ENCODE measurements at places on chromosomes 13 and 19. TPM values are rescaled to one million over a fixed set of nuclear protein-coding genes. Genes with fewer than 3 reads are reported as not detected.

- no peak for DNase-seq
Observed at GRCh38 chr19:645912-646778, 6.5 kb downstream of the FGF22 start.

The TUBGCP3 gene
- total RNA-seq, result 22.4 TPM

DNA sequence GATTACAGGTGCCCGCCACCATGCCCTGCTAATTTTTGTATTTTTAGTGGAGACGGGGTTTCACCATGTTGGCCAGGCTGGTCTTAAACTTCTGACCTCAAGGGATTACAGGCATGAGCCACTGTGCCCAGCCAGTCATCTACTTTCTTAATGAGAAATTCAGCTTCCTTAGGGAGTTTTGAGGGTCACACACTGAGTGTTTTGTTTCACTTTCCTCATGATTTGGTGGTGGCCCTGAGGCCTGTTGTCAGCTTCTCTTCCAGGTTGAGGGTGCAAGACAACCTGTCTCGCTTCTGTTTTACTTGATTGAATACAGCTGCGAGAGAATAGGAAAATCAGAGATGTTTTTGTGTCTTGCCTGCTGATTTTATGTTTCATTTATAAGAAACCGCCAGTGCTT is 9.9 kb downstream of the FRY start:
- no peak for DNase-seq

GRCh38 chr19:51359294-51359693 is 6.9 kb downstream of the ETFB start:
- DNase-seq, result no peak

GRCh38 chr19:47376589-47377144 is 27.6 kb downstream of the DHX34 start:
- DNase-seq, result no peak

DNA sequence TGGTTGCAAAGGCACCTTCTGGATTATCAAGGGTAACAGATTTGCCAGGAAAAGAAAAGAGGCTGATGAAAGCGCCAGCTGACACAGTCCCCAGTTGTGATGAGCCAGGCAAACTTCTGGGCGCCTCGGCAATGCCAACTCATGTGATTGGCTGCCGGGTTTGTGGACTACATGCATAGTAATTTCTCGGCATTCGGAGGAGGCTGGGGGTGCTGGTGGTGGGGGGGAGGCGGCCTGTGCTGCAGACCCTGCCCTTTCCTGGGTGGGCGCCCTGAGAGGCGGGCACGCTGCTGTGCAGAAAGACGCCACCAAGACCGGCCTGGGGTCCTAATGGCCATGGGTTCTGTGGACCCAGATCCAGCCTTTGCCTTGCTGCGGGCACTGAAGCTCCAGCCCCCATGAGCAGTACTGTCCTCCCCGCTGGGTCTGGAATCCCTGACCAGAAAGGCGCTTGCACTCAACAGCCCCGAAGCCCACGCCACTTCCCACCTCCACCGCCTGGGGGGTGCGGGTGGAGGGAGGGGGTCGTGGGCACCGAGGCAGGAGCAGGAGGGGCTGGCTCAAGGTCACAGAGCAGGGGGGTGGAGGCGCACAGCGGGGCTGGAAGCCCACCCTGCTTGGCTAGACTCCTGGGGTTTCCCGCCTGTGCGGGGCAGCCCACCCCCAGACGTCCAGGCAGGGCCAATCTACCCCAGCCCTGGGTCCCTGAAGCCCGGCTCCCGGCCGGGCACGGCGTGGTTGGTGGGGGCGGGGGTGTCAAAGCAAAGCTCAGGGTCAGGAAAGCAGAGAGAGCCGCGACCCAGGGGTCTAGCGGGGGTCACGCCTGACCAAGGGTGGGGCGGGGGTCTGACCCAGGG is 1.0 kb downstream of the DIRAS1 start:
- DNase-seq, result no peak

The SOX1 gene
- not detected for total RNA-seq

The KLHL1 gene
- not detected for total RNA-seq

DNA sequence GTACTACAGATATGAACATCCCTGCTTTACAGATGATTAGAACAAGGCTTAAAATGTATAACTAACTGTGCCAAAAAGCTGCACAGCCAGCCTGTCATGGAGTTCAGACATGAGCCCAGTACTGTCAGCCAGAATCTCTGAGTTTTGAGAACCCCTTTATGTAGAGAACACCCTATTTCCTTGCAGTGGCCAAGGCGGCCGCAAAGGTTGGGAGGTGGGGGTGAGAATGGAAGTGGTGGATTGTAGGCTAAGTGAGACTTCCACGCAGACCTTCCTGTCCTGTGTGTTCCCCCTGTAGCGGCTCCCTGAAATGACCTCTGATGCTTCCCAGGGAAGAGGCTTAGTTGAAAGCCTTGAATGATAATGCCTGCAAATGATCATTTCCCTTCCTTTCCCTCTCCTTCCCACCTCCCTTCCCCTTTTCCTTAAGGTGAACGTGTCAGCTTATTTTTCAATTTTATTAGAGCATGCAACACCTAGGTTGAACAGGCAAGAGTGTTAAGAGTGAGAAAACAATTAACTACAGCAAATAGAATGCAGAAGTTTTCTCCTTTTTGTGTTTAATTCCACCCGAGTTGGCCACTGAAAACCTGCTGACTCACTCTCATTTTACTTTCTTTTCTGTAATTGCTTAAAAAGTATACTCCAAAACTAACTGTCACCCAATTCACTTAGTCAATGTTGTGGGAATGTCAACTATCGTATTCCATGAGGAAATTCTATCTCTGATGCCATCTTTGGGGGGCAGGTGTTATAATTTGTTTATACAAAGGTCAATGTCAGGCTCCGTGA is 167.0 kb upstream of the EDNRB start:
- DNase-seq, result no peak

The ZNF681 gene
- total RNA-seq, result 1.9 TPM

- DNase-seq, result no peak
Observed at GRCh38 chr13:105982219-105982930, 553.1 kb downstream of the EFNB2 start.

The PCDH17 gene
- total RNA-seq, result 36.0 TPM

- DNase-seq, result no peak
Observed at GRCh38 chr13:28326056-28326455, 168.9 kb downstream of the FLT1 start.

DNA sequence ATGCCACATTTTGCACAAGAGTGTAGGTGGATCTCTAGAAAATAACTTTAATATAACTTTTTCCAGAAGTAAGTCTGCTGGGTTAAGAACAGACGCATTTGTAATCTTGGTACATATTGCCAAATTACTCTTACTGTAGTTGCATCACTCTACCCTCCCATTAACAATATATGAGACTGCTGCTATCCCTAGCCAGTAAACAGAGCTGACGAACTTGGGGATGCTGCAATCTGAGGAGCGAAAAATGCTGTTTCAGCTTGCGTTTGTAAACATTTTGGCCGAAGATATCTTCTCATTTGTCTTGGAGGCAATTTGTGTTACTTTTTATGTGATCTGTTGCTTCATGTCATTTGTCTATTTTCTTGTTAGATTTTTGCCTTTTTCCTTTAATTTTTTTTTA is 1482.8 kb downstream of the OLFM4 start:
- no peak for DNase-seq

The CALR3 gene
- total RNA-seq, result not detected

The F2RL3 gene
- 7.6 TPM for total RNA-seq

- peak; percentile 65 for DNase-seq
Observed at GRCh38 chr19:16062789-16063188, 13.5 kb upstream of the TPM4 start.

DNA sequence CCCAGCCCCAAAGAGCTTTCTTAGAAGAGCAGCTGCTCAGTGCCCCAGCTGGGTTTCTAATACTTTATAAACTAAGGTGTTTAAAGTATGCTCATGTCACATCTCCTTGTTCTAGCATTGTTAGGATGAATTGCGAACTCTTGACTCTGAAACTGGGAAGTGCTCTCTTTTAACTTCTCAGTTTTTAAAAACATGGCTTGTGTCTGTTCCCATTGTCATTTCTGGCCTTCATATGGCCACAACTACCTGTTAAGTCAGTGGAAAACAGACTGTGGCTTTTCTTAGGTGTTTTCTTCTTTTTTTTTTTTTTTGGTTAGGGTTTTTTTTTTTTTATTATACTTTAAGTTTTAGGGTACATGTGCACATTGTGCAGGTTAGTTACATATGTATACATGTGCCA is 164.7 kb downstream of the KCNRG start:
- no peak for DNase-seq

The ASF1B gene
- total RNA-seq, result 7.8 TPM

GRCh38 chr19:11295180-11295579 is 780 bp upstream of the TSPAN16 start:
- DNase-seq, result no peak

GRCh38 chr13:30033681-30034457 is 183.5 kb upstream of the UBL3 start:
- no peak for DNase-seq

DNA sequence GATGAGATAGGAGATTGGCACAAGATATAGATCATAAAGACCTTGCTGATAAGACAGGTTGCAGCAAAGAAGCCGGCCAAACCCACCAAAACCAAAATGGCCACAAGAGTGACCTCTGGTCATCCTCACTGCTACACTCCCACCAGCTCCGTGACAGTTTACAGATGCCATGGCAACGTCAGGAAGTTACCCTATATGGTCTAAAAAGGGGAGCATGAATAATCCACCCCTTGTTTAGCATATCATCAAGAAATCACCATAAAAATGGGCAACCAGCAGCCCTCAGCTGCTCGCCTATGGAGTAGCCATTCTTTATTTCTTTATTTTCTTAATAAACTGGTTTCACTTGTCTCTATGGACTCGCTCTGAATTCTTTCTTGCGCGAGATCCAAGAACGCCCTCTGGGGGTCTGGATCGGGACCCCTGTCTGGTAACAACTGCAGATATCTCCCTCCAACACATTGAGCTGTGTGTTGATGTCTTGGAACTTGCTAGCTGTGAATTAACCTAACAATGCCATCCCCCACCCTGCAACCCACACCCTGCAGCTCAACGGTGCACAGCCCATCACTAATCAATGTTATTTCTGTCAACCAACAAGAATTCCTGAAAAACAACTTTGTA is 27.1 kb upstream of the GRTP1 start:
- DNase-seq, result no peak

GRCh38 chr19:8487137-8487851 is 15.1 kb downstream of the PRAM1 start:
- DNase-seq, result peak; percentile 26

- no peak for DNase-seq
Observed at GRCh38 chr13:97344265-97345175, 89.4 kb upstream of the RAP2A start.

The CYP2A7 gene
- total RNA-seq, result not detected

DNA sequence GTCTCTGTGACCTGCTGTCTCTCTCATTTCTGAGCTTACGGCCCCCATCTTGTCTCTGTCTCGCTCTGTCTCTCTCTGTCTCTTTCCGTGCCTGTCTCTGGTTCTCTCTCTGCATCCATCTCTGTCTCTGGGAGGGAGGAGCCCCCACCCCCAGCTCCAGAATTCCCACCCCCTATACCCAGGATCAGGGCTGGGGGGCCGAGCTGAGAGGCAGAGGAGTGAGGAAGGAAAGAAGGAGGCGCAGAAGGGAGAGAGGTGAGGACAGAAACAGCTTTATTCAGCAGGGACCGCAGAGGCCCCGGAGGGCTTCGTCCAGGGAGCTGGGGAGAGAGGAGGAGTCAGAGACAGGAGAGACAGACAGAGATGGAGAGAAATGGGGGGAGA is 14.0 kb downstream of the JOSD2 start:
- no peak for DNase-seq

GRCh38 chr13:48733739-48734335 is 80.1 kb downstream of the CYSLTR2 start:
- no peak for DNase-seq

The DPF1 gene
- not detected for total RNA-seq

DNA sequence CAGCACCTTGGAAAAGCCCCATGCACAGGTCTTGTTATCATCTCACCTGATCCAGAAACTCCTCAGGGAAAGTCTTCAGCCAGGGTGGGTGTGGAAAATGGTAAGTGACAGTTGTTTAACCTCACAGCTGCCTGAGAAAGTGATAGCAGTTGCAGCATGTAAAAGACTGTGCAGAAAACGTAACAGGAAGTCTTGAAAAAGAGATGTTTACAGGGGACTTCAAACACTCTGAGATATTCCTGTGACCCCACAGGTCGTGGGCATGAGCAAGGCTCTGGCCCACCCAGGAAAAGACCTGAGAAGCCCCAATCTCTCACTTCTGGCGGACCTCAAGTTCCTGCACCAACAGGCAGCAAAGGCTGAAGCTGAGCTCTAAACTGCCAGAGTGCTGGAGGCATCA is 826.9 kb downstream of the UQCRFS1 start:
- no peak for DNase-seq

GRCh38 chr13:46339035-46339666 is 47.9 kb downstream of the RUBCNL start:
- DNase-seq, result no peak

- no peak for DNase-seq
Observed at GRCh38 chr19:16033136-16033530, 43.2 kb upstream of the TPM4 start.

The ZNF528 gene
- 4.0 TPM for total RNA-seq

- DNase-seq, result no peak
Observed at GRCh38 chr13:46010148-46010547, 42.4 kb downstream of the ZC3H13 start.

DNA sequence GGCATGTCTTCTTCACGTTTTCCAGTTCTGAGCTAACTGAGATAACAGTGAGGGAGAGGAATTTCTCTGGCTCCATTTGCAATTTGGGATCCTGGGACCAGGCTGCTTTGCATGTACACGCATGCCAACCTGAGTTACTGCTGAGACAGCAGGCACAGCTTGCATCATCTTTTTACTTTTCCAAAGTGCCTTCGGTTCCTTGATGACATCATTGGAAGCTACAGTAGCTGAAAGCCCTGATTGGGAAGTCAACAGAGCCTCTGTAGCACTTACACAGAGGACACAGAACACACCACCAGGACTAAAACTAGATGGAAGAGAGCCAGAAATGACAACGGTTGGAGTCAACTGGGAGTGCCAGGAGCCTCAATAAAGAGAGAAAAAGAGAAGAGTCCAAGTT is 399.1 kb upstream of the GPC6 start:
- no peak for DNase-seq

The ZNF560 gene
- not detected for total RNA-seq

The FLT3 gene
- not detected for total RNA-seq

GRCh38 chr19:9934132-9934950 is 2.0 kb downstream of the OLFM2 start:
- peak; percentile 77 for DNase-seq

GRCh38 chr13:72174549-72174948 is 307.5 kb upstream of the DACH1 start:
- DNase-seq, result no peak

The CYP2B6 gene
- not detected for total RNA-seq

The ICAM1 gene
- 74.8 TPM for total RNA-seq

Data from ascending aorta (tissue), 2 donors.